Body of pancreas (tissue), 4 donors: ENCODE measurements at places on chromosomes 3 and 15.
A peak's percentile ranks its signal among the peaks of the same experiment; 100 is the strongest.

DNA sequence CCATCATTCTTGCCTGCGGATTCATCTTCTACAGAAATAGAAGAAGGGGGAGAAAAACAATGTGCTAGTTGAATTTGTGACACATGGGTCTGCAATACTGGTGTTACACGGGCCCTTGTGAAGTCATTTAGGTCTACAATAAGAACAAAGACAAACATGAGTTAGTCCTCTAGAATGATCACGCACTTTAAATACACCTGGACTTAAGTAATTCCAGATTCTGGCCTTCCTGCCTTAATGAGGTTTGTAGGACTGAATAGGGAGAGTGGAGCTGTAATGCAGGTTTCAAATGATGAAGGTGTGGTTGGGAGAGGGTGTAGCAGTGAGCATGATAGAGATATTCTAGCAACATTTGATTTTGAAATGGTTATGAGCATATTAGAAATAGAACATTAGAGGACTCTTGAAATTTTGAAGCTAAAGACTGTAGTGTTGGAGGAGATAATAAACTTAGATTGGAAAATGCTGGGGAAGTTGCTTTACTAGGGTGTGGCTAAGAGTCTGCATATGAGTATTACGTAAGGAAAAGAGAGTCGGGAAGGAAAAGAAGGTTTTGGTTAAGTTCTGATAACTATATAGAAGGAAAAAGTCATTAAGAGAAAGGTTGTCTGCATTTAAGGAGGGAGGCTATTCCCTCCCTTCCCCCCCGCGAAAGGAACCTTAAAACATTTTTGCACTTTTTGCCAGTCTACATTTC, 606 bp downstream of the EIF2A start:
- DNase-seq = no peak

DNA sequence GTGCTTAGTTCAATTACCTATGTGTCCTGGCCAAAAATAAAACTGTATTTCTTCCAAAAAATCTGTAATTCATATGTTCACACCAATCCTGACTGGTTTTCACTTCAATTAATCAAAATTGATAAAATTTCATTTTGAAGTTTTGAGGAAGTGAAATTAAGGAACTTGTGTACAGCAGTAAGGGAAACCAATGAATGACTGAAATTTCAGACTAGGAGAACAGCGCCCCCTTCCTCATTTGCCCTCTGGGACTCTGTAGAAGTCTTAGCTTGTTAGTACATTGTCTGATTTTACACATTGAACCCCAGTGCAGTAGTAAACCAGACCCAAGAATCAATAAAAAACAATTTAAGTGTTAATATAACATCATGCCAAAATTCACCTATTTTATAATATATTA, 495.3 kb upstream of the AGTR1 start:
- DNase-seq = no peak

GRCh38 chr3:168467115-168467714, 371.5 kb upstream of the GOLIM4 start:
- peak; percentile 29 for DNase-seq

DNA sequence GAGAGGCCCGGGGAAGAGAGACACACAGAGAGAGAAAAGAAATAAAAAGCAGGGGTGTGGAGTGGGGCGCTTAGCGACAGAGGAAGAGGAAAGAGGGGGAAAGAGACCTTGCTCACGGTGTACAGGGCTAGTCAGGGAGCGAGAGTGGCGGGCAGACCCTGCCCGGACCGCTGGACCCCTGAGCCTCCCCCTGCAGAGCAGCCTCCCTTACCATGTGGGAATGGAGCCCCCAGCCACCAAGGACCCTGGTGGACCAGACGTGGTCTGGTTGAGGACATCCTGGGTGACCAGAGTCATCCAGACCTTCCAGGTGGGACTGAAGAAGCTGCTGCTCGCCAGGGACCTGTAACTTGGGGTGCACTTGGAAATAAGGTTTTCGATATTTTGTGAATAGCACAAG, 129.6 kb downstream of the CHSY1 start:
- no peak for DNase-seq

DNA sequence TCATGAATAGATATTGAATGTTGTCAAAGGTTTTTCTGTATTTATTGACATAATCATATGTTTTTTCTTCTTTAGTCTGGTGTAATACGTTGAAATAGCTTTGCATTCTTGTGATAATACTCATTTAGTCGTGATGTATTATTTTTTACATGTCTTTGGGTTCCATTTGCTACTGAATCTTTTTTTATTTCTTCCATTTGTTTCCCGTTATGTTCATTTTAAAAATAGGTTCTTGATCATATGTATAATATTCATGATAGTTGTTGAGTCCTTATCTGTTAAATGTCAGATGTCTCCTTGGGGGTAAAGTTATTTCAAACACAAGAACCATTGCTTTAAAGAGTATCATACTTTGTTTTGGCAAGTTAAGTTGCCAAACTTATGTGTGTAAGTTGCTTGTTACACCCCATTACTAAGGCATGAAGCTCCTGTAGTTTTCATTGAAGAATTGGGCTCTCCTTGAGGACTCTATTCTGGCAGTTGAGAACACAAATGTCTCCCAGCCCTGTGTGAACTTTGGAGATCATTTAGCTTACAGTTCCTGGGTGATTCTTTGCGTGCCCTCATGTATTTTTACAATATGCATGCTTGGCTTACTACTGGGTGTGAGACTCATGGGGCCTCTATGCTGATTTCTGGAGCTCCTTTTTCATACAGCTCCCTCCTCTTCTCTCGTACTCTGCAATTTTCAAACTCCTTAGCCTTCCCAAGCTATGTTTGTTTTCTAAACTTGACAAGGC, 8.3 kb downstream of the AKAP13 start:
- no peak for DNase-seq

GRCh38 chr15:99087405-99087943, 17.4 kb upstream of the SYNM start:
- DNase-seq = no peak

- no peak for DNase-seq
Observed at GRCh38 chr3:8595695-8596115, 48.9 kb downstream of the SSUH2 start.

DNA sequence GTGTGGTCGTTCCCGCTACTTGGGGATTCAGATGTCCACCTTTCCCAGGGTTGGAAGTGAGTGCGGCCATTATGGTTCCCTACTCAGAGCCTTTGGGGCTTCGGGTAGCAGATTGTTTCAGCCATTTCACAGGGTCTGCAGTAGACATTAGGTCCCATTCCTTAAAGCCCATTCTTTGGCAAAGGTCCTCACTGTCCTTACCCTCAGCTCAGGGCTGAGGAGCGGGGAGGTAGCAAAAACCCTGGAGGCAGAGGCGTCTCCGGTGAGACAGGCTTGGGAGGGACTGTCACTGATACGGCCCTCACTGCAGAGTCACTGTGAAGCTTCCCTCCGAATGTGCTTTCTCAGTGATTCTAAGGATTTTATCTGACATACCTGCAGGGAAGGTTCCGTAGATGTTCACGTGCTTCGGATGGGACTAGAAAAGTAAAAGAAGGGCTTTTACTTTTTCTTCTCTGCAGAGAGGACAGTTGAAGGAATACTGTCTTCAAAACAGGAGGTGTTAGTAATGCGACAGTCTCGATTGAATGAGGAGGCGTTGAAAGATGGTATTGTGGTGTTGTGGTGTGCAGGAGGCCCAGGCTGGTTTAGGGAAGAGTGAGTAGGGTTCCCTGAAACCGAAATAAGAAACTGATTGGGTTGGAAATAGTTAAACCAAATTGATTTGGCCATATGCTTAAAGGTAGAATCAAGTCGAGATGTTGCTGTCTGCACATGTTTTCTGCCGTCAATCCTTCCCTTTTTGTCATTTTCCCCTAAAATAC, 630 bp downstream of the ATP6V1A start:
- DNase-seq = no peak

DNA sequence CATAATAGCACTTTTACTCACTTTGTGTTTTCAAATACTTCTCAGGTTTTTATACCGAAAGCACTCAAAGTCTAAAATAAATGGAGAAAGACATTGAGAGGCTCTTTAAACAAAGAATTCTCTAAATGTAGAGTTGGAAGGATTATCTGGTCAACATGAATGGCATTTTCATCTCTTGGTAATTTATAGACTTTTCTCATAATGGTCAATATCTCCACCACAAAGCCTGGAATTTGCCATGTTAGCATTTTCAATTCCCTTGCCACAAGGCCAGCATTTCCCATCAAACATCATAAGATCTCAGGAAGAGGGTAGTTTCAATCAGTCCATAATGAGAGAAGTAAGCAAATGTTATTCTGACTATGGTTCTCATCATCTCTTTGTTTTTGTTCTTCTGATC, 293.0 kb downstream of the CADM2 start:
- DNase-seq = no peak

GRCh38 chr15:68583936-68584755, 5.4 kb downstream of the CORO2B start:
- DNase-seq = no peak
